A549 treated with CpdA at 1 μM for 4 hours (cell line): ENCODE measurements at places on chromosomes 3 and 15. TPM values are rescaled to one million over a fixed set of nuclear protein-coding genes. Genes with fewer than 3 reads are reported as not detected.

The GOLGA8O gene
- 0.21 to 0.50 TPM (median 0.29 TPM) in 5 replicates for total RNA-seq

The TF gene
- total RNA-seq: 0.51 to 4.1 TPM (median 0.87 TPM) in 5 replicates

The GNB4 gene
- total RNA-seq: 8.7 to 14.0 TPM (median 12.6 TPM) in 5 replicates

The EFCC1 gene
- total RNA-seq: 0.06 TPM in 1 of 5 replicates, not detected in the others

The BAHD1 gene
- 10.5 to 12.7 TPM (median 11.5 TPM) in 5 replicates for total RNA-seq

The UBAP1L gene
- total RNA-seq: 0.59 to 1.3 TPM (median 0.87 TPM) in 5 replicates

The SPINT1 gene
- total RNA-seq: 0.82 to 1.1 TPM (median 0.92 TPM) in 5 replicates
